ENCODE measurements at places on chromosomes 3 and 15.

DNA sequence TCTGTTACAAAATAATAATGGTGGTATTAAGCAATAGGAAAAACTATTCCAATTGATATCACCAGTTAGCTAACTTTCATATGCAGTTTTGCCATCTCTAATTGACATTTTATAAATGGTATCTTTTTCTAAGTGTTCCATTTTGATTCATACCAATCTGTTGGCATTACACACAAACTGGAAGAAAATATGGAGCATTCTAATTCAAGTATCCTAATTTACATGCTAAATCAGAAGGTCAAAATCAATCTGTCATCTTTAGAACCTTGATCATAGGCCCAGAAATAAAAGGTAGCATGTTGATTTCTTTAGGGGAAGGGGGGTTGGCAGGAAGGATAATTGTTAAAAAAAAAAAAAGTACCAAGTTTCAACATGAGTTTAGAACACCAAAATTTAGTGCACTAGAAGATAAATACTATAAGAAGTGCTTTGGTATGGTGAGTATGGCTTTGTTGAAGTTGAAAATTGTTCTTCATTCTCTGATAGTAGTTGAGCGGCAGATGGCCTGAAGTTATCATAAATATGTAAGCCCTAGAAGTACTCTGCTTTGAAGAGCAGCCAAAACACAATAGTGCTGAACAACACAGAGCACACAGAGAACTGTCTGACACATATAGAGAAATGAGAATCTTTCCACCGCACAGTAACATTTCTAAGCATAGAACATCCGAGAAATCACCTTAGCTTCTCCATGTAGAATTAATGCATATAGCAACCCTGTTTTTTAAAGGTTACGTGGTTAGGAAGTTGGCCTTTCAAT is 130.1 kb downstream of the TAFA4 start:
- no peak for DNase-seq

GRCh38 chr3:194212161-194212844 is 76.4 kb downstream of the HES1 start:
- DNase-seq, result no peak

DNA sequence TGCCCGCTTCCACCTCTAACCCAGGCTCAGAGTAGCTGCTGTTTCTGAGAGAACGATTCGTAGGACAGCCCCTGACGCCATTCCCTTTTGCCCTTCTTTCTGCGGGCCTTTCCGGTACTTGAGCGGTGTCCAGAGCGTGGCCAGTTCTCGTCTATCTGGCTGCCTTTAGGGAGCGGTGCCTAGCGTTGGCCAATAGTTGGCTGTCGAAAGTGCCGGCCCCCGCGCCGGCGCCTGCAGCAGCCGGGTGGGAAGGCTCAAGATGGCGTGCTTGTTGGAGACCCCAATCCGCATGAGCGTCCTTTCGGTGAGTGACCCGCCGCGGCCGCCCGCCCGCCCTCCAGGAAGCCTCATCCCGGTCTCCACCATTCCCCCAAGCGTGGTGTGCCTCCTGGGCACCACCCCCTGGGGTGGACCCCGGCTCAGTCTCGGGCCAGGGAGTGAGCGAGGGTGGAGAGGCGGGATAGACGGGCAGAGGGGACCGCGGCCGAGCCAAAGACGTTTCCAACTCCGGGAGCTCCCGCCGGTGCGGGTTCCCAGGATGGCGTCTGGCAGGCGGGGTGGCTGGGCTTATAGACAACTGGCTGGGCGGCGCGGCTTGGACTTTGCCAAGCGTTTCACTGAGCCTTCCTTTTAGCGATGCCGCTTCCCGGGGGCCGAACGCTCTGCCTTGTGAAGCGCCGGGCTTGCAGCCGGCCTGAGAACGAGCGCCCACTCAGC is at the start of gene ARMC8:
Gene ARMC8, plus strand, starts transcription at position 6 of the 717 bp plus-strand sequence. Its CDS starts 254 bp downstream, at position 260.
- DNase-seq, result peak; percentile 90

DNA sequence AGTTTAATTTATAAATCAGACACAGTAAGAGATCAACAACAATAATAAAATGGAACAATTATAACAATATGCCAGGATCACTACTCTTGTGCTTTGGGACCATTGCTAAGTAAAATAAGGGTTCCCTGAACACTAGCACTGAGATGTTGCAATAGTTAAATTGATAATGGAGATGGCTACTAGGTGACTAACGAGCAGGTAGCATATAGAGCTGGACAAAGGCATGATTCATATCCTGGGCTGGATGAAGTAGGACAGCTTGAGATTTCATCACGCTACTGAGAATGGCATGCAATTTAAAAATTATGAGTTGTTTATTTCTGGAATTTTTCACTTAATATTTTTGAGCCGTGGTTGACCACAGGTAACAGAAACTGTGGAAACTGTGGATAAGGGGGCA is 20.7 kb upstream of the MYZAP start:
- DNase-seq, result no peak

DNA sequence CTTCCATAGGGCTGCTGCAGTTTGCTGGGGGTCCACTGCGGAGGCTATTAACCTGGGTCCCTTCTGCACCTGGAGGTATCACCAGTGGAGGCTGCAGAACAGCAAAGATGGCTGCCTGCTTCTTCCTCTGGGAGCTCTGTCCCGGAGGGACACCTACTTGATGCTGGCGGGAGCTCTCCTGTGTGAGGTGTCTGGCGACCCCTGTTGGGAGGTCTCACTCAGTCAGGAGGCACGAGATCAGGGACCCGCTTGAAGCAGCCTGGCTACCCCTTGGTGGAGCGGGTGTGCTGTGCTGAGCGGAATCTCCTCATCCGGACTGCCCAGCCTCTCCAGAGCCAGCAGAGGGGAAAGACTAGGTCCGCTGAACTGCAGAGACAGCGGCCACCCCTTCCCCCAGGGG is 56.0 kb upstream of the CTXND1 start:
- no peak for DNase-seq

DNA sequence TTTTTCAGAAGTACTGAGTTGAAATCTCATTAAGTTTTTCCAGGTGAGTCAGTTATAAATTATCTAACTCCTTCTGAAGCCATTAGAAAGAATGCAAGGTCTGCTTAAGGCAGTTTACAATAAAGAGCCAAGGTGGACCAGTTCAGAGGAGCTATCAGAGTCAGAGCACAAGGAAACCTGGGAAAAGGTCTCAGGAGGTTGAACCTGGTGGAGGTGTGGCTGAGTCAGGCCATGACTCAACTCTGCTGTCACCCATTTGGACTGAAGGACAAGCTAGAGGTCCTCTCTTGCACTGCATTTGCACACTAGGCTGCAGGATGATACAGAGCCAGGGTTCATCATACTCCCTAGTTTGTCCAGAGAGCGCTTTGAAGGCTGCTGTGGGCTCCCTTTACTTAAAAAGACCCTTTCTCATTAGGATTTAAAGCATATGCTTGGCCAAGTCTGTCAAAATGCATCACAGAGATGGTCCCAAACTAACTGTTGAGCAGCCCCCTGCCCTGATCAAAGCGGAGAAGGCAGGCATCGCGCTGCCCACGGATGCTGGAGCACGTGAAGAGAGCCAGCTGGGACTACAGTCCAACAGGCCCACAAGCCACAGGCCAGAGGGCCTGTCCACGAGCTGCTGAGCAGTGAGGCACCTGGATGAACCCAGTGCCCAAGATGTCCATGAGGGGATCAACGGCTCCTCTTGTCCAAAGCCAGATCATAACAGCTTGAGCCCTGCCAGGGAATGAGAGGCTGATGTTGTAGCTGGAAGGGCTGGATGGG is 26.0 kb upstream of the MRPS22 start:
- DNase-seq, result no peak

- peak; percentile 90 for DNase-seq
Measured at GRCh38 chr3:184513276-184514170, 48.1 kb upstream of the EPHB3 start.

DNA sequence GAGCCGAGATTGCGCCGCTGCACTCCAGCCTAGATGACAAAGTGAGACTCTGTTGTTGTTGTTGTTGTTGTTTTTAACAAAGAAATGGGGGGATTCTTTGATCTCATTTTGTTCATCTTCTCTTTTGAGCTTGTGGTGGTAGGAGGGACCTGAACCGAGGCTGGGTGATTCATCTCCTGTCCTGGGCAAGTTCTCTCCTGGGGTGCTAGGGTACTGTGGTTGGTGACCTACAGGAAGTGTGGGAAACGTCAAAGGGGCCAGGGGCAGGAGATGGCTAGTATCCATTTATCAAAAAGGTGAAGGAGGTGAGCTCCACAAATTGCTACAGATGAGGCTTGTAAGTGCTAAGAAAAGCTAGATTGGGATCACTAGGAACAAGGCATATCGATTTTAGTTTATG is 14.3 kb downstream of the PPCDC start:
- DNase-seq, result no peak

DNA sequence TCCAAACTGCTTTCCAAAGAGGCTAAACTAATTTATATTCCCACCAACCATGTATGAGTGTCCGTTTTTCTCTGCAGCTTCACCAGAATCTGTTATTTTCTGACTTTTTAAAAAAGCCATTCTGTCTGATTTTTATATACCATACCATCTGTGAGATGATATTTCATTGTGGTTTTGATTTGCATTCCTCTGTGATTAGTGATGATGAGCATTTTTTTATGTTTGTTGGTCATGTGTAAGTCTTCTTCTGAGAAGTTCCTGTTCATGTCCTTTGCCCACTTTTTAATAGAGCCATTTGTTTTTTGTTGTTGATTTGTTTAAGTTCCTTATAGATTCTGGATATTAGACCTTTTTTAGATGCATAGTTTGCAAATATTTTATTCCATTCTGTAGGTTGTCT is 179.4 kb upstream of the ALCAM start:
- no peak for DNase-seq

GRCh38 chr15:85974742-85975141 is 104.9 kb upstream of the AGBL1 start:
- DNase-seq, result no peak

DNA sequence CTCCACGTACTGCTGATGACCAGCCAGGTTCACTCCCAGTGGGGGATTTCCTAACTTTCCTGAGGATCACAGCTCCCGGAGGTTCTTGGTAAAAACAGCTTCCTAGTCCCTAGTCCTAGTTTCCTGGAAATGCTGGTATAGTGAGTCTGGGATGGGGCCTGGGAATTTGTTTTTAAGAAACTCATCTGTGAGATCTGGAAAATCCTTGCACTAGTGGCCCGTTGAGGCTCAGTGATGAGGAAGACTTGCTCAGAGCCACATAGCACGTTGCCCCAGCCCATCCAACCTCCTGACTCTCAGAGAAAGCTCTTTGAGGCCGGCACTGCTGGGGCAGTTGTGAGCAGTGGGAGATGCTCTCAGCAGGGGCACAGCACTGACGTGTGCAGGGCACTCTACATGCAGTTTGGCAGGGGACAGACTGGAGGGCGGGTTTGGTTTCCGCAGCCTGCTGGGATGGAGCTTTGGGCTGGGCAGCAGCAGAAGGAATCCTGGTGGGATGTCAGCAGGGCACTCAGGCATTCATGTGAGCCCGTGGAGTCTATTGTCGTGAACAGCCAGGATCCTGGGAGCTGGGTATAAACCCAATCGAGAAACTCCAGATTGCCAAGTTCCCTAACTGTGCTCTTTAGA is 31.6 kb downstream of the SAXO2 start:
- no peak for DNase-seq

- DNase-seq, result no peak
Measured at GRCh38 chr3:112514527-112515128, 15.4 kb upstream of the BTLA start.

GRCh38 chr3:49910409-49911123 is 6.9 kb upstream of the MST1R start:
- DNase-seq, result no peak

DNA sequence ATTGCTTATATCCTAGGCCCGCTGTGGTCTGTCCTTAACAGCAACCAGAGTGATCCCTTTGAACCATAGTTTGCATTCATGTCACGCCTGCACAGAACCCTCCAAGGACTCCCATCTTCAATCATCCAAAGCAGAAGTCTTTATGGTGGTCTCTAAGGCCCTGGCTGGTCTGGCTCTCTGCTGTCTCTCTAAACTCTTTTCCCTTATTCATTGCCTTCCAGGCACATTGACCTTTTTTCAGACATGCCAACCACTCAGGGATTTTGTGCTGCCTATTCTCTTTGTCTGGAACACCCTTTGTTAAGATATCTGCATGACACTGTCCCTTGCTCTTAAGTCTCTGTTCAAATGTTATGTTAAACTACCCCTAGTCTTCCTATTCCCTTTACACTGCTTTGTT is 21.9 kb upstream of the ZBTB47 start:
- DNase-seq, result no peak

DNA sequence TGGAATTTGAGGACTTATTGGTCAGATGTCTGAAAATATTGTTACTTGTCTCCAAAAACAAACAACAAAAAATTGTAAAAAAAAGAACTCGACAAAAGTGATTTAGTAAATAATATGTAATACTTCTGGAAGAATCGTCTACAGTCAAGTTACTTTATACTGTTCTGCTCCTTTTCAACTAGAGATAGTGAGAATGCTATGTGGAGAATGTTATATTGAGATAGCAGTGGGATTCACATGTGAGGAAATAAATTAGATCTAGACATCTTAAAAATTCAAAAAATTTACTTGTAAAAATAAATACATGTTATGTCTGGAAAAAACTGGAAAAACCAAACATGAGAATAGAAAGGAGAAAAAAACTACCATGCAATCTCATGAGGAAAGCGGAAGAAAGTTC is 64.9 kb downstream of the SGO1 start:
- DNase-seq, result no peak

DNA sequence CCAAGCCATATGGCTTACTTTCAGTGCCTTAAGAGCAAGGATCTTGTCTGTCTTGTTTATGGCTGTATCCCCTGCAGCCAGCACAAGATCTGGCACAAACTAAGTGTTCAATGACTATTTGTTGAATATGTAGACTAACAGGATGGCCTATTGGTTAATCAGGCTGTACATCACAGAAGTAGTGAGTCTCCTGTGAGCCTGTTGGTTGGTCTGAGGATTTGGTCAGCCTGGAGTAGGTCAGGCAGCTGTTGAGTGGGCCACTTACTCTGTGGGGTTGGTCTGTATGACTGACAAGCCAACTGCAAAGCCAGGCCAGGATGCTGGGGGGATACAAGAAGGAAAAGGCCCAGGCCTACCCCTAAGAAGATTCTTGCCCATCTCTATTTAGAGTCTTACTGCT is 33.4 kb upstream of the CILP start:
- DNase-seq, result no peak

DNA sequence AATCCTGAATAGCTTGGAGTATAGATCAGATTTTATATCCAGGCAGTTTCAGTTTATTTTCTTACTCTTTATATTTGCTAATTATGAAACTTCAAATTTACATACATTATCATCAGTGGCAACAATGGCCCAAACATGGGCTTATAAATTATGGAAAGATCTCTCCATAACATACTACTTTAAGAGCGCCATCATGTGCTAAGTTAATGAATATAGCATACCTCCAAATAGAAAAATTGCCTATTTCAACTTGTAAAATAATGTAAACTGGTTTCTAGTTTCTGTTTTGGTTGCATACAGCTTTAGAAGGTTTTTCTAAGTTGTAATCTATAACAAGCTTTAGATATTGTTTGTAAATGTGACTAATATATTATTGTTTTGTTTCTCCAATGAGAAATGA is 531.3 kb upstream of the UBE2E2 start:
- no peak for DNase-seq

GRCh38 chr15:94237903-94238302 is 6.5 kb downstream of the MCTP2 start:
- DNase-seq, result no peak

- no peak for DNase-seq
Measured at GRCh38 chr3:147160984-147161383, 245.4 kb downstream of the ZIC4 start.

GRCh38 chr3:178099862-178100261 is 436.4 kb upstream of the KCNMB2 start:
- DNase-seq, result no peak

All from activated CD8-positive, alpha-beta memory T cell treated with anti-CD3 and anti-CD28 coated beads, Interleukin-2, amount 50 U/mL, for 48 hours (primary cell).